SJSA1 (cell line): ENCODE measurements at places on chromosomes 5 and 9. TPM values are rescaled to one million over a fixed set of nuclear protein-coding genes. Genes with fewer than 3 reads are reported as not detected.

DNA sequence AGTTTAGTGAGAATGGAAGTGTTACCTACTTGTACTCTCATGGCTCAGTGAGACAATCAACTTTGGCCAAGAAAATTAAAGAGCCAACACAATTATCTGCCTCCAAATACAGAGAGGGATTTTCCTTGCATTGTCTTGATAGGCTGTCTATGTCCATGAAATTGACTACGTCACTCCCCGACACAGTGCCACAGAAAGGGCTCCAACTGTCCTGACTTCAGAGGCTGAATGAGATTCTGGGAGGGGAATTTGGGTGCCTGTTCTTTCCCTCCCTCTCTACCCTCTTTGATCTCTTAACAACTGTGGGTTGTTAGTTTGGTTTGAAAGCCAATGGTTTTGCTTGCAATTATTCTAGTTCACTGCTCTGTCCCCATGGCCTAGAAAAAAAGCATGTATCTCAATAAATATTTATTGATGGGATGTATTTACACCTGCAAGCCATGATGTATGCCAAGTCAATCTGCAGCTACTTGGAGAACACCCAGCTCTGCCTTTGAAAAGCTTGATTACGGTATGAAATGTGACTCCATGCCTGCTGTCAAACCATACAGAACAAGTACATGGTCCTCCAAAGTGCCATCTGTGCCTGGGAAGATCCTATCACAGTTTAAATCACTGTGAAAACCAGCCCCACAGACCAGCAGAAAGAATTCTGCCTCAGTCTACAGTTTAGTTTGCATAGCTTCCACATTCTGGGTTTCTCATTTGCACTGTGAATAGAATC lies 37.3 kb downstream of the CAPSL start:
- DNase-seq = no peak
- no peak overlapping the region for H3K4me3 ChIP-seq
- no peaks in the 10 kb centered on the region for H3K4me1 ChIP-seq
- H3K27ac ChIP-seq = no peak overlapping the region

Gene HRCT1
- 0.63 TPM in 1 of 2 replicates, not detected in the other for total RNA-seq

DNA sequence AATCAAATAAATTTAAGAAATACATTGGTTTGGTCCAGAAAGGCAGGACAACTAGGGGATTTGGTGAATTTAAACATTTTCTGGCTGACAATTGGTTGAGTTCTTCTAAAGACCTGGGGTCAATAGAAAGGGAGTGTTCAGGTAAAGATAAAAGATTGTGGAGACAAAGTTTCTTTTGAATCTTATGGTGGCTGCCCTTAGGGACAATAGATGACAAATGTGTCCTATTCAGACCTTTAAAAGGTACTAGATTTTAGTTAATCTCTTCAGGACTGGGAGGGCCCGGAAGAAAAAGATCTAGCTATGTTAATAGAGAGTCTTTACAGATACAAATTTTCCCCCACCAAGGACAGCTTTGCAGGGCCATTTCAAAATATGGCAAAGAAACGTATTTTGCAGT lies 35.9 kb downstream of the PLEKHG4B start:
- H3K4me1 ChIP-seq = peaks cover 19% of the 10 kb centered on the region
- no peaks in the 10 kb centered on the region for H3K36me3 ChIP-seq
- no peak overlapping the region for H3K27ac ChIP-seq
- DNase-seq = no peak

Gene PRRT1B
- total RNA-seq = not detected in 2 replicates

- H3K27ac ChIP-seq = peak overlapping the region; percentile 82; the same call in 1 of the 2 replicates
- H3K27me3 ChIP-seq = no peaks in the 10 kb centered on the region
- DNase-seq = no peak
- peaks cover 19% of the 10 kb centered on the region for H3K4me1 ChIP-seq
Observed at GRCh38 chr9:115036691-115037090, 81.3 kb downstream of the TNC start.

DNA sequence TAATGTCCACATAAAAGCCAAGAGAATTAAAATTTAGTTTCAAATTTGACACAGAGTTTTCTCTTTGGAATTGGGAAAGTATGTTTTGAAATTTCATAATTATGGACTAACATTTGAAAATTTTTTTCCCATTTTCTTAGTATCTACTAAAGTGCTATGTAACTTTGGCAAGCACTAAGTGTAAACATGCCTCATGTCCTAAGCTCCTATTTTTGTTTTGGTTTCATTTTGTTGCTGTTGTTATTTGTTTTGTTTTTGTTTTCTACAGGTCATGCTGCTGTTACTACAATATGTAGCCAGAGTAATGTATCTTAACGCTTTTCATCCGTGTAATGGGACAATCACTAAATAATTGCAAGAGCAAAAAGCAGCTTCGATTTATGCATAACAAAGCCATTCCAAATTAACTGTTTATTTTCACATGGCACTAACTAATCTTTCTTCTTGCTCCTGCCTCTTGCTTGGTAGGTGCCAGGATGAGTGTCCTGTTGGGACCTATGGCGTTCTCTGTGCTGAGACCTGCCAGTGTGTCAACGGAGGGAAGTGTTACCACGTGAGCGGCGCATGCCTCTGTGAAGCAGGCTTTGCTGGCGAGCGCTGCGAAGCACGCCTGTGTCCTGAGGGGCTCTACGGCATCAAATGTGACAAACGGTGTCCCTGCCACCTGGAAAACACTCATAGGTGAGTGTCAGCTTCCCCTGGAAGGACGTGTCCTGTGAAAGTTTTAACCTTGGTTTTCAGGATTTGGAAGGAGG lies 107.3 kb upstream of the PRRC1 start:
- no peaks in the 10 kb centered on the region for H3K27me3 ChIP-seq
- H3K36me3 ChIP-seq = no peaks in the 10 kb centered on the region

GRCh38 chr5:138900281-138900965 lies 25.3 kb upstream of the LRRTM2 start:
- H3K27ac ChIP-seq = peak overlapping the region; percentile 46
- H3K4me3 ChIP-seq = no peak overlapping the region
- no peaks in the 10 kb centered on the region for H3K27me3 ChIP-seq
- H3K4me1 ChIP-seq = peaks cover 48% of the 10 kb centered on the region
- DNase-seq = peak; percentile 64

DNA sequence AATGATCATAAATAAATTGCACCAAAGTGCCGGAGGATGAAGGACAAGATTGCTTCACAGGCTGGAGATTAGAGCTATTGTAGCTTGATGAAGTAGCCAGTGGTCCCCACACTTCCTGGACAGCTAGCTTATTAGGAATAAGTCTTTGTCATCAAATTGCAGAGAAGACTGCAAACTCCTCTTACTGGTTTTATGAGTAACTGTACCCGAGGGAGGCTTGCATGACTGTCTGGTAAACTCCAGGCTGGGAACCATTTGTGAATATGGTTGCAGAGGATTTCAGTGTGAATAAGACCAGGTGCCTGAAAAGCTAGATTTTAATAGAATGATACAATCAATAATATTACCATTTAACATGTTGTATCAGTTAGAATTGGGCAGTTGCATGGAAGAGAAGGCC lies 36.5 kb upstream of the SEMA5A start:
- H3K27ac ChIP-seq = no peak overlapping the region
- DNase-seq = no peak
- H3K36me3 ChIP-seq = no peaks in the 10 kb centered on the region
- no peak overlapping the region for H3K4me3 ChIP-seq
- no peaks in the 10 kb centered on the region for H3K4me1 ChIP-seq
- H3K27me3 ChIP-seq = no peaks in the 10 kb centered on the region

- H3K27me3 ChIP-seq = no peaks in the 10 kb centered on the region
- peak; percentile 18 for DNase-seq
- H3K27ac ChIP-seq = no peak overlapping the region
- peaks cover 8% of the 10 kb centered on the region; the same call in 1 of the 2 replicates for H3K4me1 ChIP-seq
- H3K4me3 ChIP-seq = no peak overlapping the region
- H3K36me3 ChIP-seq = no peaks in the 10 kb centered on the region
Observed at GRCh38 chr9:121841771-121842611, 190.6 kb downstream of the DAB2IP start.

- H3K4me1 ChIP-seq = no peaks in the 10 kb centered on the region
- no peak overlapping the region for H3K27ac ChIP-seq
- no peaks in the 10 kb centered on the region for H3K36me3 ChIP-seq
- H3K27me3 ChIP-seq = no peaks in the 10 kb centered on the region; the same call in 1 of the 2 replicates
Observed at GRCh38 chr5:42887097-42887496, 75.4 kb upstream of the SELENOP start.

Gene CCT5
- 1,250 and 1,372 TPM in 2 replicates for total RNA-seq

DNA sequence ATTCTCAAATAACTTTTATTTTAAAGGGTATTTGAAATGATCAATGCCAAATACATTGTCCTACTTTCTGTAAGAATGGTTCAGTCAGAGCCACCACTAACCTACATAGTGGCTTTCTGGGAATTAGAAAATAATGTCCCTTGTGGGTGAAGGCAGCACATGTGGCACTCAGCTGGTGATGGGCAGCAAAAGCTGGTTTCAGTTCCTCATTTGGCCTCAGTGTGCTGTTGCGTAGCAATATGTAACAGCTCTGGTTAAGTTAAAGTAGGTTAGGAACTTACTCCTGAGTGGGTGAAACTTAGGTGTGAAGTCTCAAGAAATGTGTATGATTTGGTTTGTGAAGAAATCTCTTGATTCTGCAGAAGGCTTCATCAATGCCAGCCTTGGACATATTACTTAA lies 99.6 kb upstream of the SPEF2 start:
- no peaks in the 10 kb centered on the region for H3K27me3 ChIP-seq
- no peak overlapping the region for H3K4me3 ChIP-seq
- H3K27ac ChIP-seq = no peak overlapping the region
- H3K4me1 ChIP-seq = no peaks in the 10 kb centered on the region
- H3K36me3 ChIP-seq = no peaks in the 10 kb centered on the region
- no peak for DNase-seq

GRCh38 chr5:33049842-33050241 lies 338.7 kb downstream of the NPR3 start:
- peak; percentile 54 for DNase-seq
- H3K27ac ChIP-seq = peak overlapping the region; percentile 65
- no peaks in the 10 kb centered on the region for H3K36me3 ChIP-seq
- H3K4me3 ChIP-seq = no peak overlapping the region
- H3K4me1 ChIP-seq = peaks cover 20% of the 10 kb centered on the region

Gene UGT3A2
- not detected in 2 replicates for total RNA-seq

- H3K4me3 ChIP-seq = no peak overlapping the region
- no peak overlapping the region for H3K27ac ChIP-seq
- DNase-seq = no peak
- no peaks in the 10 kb centered on the region for H3K27me3 ChIP-seq
Observed at GRCh38 chr5:157350939-157351801, 85.2 kb downstream of the CYFIP2 start.

- H3K27ac ChIP-seq = no peak overlapping the region
- peaks cover 9% of the 10 kb centered on the region for H3K4me1 ChIP-seq
Observed at GRCh38 chr9:99031319-99031718, 73.6 kb upstream of the TGFBR1 start.

DNA sequence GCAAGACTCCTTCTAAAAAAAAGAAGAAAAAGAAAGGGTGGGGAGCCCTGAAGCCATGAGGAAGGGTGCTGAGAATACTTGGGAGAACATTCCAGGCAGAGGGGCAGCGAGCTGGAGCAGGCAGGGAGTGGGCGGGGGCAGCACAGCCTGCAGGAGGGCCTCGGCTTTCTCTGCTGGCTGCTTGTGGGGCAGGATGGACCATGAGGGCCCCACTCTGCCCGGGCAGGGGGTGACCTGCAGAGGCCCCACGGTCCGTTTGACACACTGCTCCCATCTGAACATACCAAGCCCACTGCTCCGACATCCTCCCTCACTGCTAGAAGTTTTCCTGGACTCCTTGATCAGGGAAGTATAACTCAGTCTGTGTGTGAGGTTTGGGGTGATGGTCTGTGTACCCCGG lies 11.7 kb upstream of the NUP214 start:
- H3K27ac ChIP-seq = no peak overlapping the region
- no peak for DNase-seq
- H3K36me3 ChIP-seq = no peaks in the 10 kb centered on the region
- no peaks in the 10 kb centered on the region for H3K4me1 ChIP-seq

- H3K27me3 ChIP-seq = no peaks in the 10 kb centered on the region
- H3K4me1 ChIP-seq = peaks cover 30% of the 10 kb centered on the region
- no peak overlapping the region for H3K4me3 ChIP-seq
Observed at GRCh38 chr5:102910240-102911226, 155.4 kb downstream of the PAM start.

- DNase-seq = peak; percentile 89
- no peaks in the 10 kb centered on the region for H3K36me3 ChIP-seq
- peak within 1 kb of the TSS; percentile 36 for H3K4me3 ChIP-seq
- H3K27me3 ChIP-seq = no peaks in the 10 kb centered on the region; the same call in 1 of the 2 replicates
- H3K27ac ChIP-seq = peak within 1 kb of the TSS; percentile 49
Observed at GRCh38 chr5:169980418-169981053, at the start of gene INSYN2B. Gene INSYN2B (minus strand): TSS chr5:169980495. CDS start chr5:169883898, 96,597 bp downstream.

DNA sequence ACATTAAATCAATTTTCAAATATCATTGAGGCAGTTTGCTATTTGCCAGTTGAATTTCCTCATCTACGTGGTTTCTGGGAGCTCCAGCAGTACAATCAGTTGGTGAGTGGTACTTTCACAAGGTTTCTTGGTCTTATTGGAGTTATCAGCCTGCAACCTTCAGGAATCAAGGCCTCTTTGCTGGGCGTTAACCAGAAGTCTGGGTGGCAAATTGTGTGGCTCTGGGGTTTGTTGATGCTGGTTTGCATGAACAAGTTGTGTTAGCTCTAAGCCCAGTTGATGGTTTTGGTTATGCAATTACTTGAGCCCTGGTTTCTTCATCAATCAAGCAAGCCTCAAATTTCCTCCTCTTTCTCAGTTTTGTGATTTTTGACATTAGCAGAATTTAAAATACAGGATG lies 152.9 kb upstream of the ANKRD55 start:
- H3K4me3 ChIP-seq = no peak overlapping the region
- 0 out of 2 replicates have a peak, but pooled peaks cover 3% of the 10 kb centered on the region for H3K27me3 ChIP-seq
- no peaks in the 10 kb centered on the region for H3K4me1 ChIP-seq
- H3K36me3 ChIP-seq = no peaks in the 10 kb centered on the region
- no peak for DNase-seq

DNA sequence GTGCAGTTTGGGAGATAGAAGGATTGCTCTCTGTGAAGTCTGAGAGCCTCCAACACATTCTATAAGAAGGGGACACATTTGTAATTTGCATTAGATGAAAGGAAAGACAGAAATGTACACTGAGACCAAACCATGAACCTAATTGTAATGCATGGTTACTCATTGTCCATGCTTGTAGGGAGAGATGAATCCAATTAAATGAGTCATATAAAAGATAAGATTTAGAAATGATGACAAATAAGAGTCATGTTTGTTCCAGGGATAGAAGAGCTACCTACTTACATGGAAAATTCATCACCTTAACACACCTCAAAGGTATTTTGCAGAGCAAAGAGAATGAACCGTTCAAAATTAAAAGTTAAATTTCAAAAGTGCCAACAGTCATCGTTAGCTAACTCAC lies 85.1 kb downstream of the FBXL7 start:
- DNase-seq = no peak
- peaks cover 7% of the 10 kb centered on the region for H3K4me1 ChIP-seq
- H3K27ac ChIP-seq = no peak overlapping the region
- H3K4me3 ChIP-seq = no peak overlapping the region

Gene NHP2
- 551 and 583 TPM in 2 replicates for total RNA-seq

GRCh38 chr9:98944057-98944733 lies 488 bp downstream of the COL15A1 start:
- no peak overlapping the region for H3K27ac ChIP-seq
- H3K4me1 ChIP-seq = peaks cover 14% of the 10 kb centered on the region
- H3K4me3 ChIP-seq = peak overlapping the region; percentile 19
- no peaks in the 10 kb centered on the region for H3K36me3 ChIP-seq
- H3K27me3 ChIP-seq = peaks cover 50% of the 10 kb centered on the region
- DNase-seq = no peak

GRCh38 chr9:18235181-18235908 lies 238.6 kb upstream of the ADAMTSL1 start:
- no peak overlapping the region for H3K4me3 ChIP-seq
- H3K4me1 ChIP-seq = peaks cover 24% of the 10 kb centered on the region
- H3K27ac ChIP-seq = no peak overlapping the region
- H3K36me3 ChIP-seq = no peaks in the 10 kb centered on the region
- H3K27me3 ChIP-seq = no peaks in the 10 kb centered on the region
- no peak for DNase-seq
